ENCODE measurements at places on chromosomes 2 and 18.

DNA sequence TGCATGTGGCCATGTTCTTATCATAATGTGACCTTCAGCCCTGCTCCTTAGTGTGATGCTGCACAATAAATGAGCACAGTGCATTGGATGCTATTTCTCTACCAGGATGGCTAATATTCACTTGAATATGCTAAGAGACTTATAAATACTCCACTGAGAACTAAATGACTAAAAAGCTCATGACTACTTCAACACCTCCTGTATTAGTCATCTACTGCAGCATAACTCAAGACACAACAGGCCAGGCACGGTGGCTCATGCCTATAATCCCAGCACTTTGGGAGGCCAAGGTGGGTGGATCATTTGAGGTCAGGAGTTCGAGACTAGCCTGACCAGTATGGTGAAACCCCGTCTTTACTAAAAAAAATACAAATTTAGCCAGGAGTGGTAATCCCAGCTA is 213.4 kb downstream of the RND3 start:
- no peak for DNase-seq

GRCh38 chr2:131027566-131028528 is 65.4 kb downstream of the FAM168B start:
- DNase-seq = no peak

- no peak for DNase-seq
Observed at GRCh38 chr2:104858006-104858978, 4.4 kb downstream of the POU3F3 start.

- DNase-seq = no peak
Observed at GRCh38 chr2:180191432-180192124, 184.5 kb upstream of the CWC22 start.

DNA sequence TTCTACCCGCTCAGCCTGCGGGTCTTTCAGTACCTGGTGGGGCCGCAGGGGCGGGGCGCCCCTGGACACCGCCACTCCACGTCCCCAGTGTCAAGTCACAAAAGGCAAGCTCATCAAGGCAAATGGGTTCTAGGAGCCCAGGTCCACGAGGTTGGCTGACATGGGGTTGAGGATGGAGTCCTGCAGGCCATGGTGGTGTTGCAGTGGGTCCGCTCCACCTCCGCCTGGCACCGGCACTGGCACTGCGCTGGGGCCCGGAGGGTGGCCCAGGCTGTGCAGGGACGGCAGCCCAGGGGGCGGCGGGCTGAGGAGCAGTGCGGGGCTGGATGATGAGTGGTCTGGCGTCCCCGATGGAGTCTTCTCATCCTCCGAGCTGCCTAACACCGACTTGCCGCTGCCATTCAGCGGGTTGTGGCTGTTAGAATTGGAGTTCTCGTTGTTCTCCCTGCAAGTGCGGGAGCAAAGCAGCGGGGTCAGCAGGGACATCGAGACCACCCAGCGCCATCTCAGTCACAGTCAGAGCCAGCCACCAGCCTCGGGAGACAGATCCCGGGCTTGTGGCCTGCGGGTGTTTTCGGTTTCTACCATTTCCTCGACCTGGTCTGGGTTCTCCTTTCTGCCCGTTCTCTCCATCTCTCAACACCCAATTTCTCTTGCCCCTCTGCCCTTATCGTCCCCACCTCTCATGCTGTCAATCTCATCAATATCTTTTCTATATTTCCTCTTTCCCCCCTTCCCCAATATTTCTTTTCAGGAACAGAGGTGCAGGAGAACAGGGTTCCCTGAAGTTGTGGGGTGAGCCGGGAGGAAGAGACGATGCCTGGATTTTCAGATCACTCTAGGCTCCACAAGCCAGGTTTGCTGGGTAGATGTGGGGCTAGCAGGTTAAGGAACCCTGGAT is 3.0 kb downstream of the SIX2 start:
- no peak for DNase-seq

- no peak for DNase-seq
Observed at GRCh38 chr2:236380051-236380612, 115.9 kb upstream of the ASB18 start.

DNA sequence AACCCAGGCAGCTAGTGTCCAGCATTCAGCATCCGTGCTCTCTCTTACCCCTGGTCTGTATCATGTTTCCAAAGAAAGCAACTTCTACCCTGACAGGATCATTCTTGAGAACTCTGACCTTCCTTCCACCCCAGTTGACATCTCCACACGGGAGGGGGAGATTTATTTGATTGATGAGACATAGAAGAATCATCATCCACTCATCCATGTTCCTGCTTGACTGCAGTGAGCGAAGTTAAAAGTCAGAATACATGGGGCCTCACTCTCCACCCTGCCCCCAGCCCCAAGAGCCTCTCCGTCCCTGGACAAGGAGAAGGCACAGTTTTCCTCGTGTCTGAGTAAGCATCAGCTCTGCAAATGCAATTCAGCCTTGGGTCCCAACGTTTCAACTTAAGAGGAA is 356.0 kb upstream of the TNP1 start:
- DNase-seq = no peak

DNA sequence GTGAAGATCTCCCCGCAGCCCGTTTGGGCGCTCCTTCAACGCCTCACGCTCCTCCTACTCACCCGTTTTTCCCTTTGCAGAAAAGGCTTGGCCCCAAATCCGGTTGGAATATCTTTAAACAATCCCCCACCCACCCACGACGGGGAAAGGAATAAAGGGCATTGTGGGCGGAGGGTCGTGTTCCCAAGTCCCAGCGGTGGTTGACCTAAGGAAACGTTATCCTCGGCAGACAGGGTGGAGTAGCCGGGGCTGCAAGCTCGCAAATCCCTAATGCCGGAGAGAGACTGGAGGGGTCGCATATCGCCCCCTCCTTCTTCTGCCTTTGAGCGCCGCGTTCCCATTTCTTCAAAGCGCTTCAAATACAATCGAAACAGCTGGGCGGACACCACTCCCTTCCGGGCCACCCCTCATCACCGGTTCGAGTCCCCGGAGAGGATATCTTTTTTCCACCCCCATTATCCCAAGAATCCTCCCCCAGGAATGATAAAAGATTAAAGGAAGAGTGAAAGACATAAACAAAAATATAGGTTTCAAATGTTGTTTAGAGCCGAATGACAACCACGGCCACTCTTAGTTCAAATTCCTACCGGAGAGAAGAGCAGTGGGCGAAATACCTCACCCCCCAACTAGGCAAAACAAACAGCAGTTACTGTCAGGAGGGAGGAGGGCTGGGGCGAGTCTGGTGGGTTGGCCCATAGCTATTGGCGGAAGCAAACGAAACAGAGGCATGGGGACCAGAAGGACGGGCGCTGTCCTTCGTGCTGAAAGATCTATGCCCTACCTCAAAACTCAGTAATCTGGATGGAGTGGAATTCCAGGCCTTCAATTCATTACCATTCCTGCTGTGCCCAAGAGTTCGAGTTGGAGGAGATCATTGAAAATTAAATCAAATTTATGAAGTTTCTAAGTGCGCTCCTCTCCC is 2.8 kb upstream of the GAD1 start:
- no peak for DNase-seq

- DNase-seq = no peak
Observed at GRCh38 chr2:65511306-65511705, 78.9 kb upstream of the SPRED2 start.

DNA sequence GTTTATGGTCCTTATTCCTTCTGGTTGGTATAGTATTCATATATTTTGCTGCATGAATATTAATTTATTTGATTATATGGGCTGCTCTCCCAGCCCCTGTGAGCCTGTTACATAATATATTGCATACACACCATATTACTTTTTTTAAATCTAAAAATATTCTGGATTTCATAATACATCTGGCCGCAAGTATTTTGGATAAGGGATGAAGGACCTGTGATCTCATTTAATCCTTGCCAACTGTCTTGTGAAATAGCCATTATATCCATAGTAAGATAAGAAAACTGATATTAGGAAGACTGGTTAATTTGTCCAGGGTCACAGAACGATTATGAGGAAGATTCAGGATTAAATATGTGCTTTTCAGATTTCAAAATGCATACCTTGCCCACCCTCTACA is 433.6 kb downstream of the LPIN1 start:
- DNase-seq = no peak

DNA sequence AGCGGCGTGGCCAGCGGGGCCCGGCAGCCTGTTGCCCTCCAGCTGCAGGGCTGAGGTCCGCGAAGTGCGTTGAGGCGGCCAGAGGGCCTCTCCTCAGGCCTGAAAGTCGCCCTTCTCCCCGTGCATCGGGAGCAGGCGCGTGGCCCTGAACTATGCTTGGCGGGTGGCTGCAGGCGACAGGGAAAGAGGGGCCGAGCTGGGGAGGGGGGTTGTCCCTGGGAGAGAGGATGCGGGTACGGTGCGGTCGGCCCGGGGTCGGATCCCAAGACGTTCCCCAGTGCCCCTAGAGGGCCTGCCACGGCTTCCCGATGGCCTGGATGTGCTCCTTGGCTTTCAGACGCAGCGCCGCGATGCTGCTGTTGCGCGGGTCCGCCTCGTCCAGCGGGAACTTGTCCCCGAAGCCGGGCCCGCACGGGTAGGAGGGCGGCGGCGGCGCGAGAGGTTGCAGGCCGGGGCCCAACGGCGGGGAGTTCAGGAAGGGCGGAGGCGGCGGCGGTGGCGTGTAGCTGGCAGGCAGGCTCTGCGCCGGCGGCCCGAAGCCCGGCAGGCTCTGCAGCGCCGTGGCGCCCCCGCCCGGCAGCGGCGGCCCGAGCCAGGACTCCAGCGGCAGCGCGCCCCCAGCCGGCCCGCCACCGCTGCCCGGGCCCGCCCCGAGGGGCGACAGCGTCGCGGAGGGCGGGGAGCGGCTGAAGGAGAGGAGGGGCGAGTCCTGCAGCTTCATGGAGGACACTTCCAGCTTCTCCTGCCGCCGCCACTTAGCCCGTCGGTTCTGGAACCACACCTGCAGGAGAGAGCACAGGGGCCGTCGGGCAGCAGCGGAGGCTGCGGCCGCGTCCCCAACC is 4.3 kb downstream of the RAX start:
- DNase-seq = no peak

DNA sequence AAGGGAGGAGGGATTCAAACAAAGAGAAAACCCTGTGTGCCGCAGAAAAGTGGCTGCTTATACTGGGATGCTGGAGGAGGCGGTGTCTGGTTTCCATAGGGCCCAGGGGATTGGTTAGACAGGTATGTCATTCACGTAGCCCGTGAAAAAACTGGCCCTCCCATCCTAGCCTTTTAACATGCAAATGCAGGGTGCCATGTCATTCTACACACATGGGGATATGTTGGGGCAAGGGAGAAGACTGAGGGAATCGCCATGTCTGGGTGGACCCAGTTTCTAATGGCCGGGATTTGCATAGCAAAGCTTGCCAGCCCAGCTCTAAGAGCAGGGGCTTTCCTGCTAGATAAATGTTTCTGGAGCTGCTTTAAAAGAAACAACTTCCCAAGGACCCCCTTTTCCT is 8.2 kb upstream of the RNU2-63P start:
- DNase-seq = no peak
